ENCODE measurements at places on chromosomes 16 and 17.

GRCh38 chr16:1347286-1347855 is 4.3 kb downstream of the TSR3 start:
- no peak for DNase-seq

DNA sequence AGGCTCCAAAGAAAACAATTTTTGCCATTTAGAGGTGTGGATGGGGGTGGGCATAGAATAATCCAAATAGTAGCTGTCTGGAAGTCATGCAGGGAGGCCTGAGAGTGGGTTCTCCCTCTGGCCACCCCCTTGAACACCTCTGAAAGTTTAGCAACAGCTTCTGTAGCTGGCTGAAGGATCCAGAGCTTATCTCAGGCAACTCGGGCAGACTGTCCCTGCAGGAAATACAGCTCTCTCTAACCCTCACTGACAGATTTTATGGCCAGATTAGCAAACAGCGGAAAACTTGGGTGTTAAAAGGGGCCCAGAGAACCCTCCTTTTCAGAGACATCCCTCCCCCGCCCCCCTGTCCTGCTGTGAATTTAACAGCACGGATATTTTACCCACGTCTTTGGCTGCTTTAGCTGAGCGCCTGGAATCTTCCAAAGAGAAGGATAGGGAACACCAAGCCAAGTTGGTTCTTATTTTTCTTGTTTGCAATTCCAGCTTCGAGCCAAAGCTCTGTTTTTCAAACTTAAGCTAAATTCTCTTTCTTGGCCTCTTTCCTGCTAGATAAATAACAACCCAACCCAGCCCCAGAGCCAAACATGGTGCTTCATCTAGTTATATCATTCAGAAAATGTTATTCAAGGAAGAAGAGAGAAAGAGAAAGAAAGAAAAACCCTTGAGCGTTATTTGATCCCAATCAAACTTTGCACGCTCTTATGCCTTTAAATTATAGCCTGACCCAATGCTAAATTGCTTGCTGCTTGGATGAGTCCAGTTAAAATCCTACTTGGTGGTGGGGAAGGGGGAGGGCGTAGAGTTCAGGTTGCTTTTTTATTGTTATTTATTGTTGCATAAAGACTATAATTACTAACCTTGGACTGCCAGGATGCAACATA is 2.3 kb upstream of the HOXB2 start:
- peak; percentile 28 for DNase-seq

- DNase-seq = no peak
These were observed 13.8 kb downstream of the C17orf50 start for GRCh38 chr17:35774499-35774898.

DNA sequence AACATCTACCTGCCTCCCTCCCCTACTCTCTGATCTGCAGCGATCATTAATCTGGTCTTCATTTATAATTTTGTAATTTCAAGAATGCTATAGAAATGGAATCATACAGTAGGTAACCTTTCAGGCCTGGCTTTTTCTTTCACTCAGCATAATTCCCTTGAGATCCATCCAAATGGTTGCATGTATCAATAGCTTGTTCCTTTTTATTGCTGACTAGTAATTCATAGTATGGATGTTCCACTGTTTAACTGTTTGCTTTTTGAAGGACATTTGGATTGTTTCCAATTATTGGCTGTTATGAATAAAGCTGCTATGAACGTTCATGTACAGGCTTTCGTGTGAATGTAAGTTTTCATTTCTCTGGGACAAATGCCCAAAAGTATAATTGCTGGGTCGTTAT is 125.2 kb downstream of the USP31 start:
- DNase-seq = no peak

DNA sequence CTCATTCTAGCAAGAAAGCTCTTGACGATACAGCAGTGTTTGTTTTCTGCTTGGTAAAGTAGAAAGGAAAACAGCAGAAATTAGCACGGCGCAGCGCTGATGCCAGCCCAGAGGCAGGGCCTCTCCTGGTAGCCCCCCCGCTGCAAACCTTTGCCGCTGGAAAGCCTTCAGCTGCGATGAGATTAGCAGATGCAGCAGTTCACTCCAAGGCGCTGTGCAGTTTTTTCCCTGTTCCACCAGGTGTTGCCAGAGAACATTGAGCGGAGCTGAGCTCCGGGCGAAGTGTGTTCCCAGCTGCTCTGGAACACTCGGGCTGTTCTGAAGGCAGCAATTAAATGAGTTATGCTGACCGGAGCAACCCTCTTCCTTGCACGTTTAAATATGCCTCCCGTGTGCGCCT is 72.5 kb downstream of the RBFOX1 start:
- no peak for DNase-seq

GRCh38 chr17:2591040-2591640 is 2.3 kb upstream of the PAFAH1B1 start:
- DNase-seq = no peak

DNA sequence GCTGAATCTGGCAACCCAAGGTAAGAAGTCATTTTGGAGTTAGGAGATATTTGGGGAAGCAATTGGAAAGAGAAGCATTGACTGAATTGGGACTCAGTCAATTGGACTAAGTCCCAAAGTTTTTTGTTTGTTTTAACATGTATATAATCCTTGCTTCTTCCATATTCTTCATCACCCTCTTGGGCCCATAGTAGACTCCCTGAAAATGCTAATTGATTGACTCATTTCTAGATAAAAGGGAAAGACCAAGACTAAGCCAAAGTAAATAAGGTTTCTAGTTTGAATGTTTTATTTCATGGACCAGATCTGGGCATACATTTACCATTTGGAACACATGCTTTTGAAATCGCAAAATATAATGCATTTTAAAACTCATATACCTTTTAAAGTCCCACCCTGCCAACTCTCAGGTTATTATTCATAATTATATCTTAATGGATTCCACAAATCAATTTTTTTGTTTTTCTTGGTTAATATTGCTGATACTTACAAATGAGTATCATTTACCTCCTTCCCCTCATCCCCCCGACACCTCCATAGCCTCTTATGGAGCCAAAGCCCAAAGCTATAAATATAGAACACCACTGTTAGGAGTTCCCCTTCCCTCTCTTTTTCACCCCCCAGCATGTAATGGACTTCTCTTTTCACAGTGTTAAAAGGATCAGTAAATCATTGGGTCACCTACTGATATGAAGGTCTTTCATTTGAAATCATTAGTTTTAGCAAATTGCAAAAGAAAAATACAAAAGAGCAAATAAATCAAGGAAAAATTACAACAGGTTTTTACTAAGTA is 674.0 kb upstream of the SOX9 start:
- no peak for DNase-seq

DNA sequence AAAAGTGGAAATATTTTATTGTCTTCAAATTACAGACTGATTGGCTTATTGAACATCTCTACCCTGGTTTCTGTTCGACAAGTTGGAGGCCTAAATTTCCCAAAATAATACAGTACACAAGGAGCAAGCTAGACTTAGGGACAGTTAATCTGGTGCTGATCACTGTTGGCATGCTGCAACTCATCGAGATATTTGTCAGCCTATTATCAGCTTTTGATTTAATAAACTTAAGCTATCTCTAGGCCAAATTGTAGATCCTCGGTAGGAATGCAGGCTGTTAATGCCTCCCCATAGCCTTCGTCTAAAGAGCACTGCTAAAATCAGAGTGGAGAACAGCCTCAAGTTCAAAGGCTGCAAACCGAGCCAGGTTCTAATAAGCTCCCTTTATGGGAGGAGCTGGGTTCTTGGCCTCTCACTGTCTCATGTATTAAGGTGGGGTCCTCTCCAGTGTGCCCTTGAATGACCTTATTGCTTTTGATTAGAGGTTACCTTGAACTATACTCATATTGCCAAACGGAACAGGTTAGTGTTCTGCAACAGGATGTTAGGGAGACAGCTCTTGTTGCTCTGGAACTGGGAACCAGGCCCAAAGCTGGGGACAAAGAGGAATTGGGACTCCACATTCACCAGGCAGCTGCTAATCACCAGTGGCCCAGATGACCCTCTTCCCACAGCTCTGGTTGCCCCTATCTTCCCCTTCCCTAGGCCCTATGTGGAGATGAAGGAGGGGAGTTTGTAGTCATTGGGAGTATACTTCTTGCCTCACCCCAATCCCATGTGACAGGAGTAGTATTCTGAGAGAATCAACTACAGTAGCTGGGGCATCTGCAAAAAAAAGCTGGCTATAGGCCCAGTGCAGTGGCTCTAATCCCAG is 69.5 kb upstream of the NOL11 start:
- DNase-seq = no peak

DNA sequence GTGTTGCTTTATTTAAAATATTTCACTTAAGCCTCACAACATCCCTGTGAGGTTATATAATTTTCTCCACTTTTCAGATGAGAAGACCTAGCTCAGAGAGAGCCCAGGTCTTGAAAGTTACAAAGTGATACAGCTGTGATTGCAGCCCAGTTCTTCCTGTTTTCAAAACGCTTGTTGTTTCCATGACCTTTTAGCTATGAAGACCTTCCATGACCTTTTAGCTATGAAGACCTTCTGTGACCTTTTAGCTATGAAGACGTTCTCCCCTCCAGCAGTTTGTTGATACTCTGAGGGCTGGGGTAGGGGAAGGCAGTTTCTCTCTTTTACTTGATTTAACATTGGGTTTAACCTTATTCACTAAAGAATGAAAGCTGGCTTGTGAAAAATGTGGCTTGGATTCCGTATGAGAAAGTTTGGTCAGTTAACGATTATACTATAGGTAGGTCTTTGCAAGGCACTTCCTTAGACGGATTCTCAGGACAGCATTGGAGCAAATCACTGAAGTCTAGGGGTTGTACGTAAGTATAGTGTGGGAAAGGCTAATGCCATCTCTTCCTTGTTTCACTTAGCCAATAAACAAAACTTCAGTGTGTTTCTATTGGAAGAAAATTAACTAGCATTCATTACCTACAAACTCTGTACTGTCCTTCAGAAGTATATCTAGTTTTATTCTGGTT is 20.7 kb downstream of the PHKB start:
- DNase-seq = no peak

DNA sequence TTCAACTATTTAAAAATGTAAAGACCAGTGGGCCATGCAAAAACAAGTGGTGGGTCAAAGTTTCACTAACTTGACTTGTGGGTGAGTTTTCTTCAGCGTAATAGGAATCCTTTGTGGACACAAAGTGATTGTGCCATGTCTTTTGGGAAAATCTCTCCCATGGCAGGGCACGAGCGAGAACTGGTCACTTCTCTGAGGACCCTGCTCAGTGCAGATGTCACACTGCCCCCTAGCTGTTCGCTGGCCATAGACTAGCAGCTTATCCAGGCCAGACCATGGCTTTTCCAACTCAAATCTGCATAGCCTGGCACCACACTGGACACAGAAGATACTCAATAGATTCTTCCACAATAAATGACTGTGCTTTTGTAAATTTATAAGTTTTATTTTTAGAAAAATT is 306.0 kb upstream of the CCL2 start:
- no peak for DNase-seq

GRCh38 chr17:79952265-79952877 is 83.3 kb downstream of the TBC1D16 start:
- peak; percentile 9 for DNase-seq

DNA sequence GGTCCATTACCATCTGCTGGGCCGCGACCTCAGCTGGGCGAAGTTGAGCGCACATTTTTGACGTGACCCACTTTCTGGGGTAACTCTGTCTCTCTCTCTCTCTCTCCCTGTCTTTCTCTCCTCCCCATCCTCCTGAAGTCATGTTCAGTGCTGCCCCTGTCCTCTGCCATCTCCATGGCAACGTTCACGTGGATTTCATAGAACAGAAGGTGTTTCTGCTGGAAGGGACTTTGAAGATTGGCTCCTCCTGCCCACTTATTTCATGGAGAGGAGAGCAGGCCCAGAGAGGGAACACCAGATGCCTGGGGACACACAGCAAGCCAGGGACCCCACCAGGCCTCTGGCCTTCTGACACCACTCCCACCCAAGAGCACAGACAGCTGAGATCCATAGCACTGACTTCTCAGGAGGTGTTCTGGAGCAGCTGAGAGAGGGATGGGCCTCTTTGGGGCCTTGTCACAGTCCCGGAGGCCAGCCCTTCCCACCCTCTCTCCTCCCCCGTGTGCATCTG is 4.2 kb upstream of the CCNF start:
- no peak for DNase-seq

DNA sequence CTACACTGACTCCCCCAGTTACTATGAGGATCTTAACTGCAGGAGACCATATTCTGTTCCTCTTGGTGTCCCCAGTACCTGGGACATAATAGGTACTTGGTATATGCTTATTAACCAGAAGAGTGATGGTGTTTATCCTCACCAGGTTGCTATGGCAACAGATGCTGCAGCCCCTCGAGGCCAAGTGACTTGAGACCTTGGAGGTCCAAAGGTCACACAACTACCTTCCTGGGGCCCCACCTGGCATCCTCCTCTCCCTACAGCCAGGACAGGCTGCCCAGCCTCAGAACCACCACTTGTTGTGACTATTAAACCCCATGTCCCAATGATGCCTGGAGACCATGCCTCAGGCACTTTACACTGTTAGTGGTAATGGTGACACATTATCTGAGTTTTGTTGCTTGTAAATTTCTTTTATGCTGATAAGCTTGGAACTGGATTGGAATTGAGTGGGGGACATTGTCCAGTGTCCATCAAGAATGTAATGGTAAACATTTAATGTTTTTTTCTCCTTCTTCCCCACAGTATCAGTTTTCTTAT is 189.4 kb downstream of the CCDC182 start:
- DNase-seq = no peak

DNA sequence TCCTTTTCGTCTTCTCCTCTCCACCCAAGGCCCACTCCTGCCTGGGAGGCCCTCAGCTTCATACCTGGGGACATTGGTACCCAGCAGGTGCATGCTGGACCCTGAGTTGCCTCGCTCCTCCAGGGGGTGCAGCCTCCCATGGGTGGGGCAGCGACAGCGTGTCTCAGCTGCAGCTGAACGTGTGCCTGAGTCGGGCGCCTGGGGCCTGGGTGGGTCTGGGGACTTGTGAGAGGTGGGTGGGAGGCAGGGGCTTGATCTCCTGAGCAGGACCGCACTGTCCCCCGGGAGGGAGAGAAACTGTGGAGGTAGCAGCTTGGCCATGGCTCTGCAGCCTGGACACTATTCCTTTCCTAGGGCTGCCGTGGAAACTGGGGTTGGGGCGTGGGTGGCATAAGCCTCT is 24.8 kb upstream of the ENGASE start:
- no peak for DNase-seq

DNA sequence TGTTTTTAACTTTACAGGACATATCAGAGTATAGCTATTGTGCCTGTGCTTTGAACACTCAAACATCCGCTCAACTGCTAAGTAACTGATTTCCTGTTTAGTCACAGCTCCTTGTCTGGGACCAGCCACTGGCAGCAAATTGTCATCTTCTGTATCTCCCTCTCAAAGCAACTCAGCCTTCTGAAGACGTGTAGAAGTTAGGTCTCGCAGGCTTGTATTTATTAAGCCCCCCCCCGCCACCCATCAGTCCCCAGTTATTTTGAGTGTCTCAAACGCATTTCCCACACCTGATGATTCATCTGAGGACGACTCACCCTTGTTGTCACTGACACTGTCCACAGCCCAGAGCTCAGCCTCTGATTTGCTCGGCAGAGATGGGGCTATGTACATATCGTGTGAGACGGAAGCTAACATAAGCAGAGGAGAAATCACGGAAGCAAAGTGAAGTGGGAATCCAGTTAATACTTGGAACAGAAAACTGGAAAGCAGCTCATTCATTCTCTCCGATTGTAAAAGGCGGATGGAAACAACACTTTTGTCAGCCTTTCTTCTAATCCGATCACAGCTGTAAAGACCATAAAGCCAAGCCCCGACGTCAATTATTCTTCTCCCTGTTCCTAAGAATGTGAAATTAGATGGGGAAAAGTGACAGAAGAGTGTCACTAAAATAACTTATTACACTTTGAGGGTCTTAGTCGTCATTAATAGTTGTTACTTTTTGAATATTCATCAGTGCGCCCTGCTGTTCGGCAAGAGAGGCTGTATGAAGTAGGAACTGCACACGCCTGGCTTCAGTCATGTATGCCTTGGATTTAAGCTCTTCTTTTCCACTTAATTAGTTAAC is 64.2 kb downstream of the PITPNC1 start:
- peak; percentile 80 for DNase-seq

- DNase-seq = peak; percentile 34
These were observed 218.0 kb downstream of the NTN1 start for GRCh38 chr17:9239246-9239792.

All from activated naive CD4-positive, alpha-beta T cell treated with anti-CD3 and anti-CD28 coated beads, Interleukin-2, amount 10 ng/mL, durations not matched to agents 7 days and 5 days (primary cell).